ENCODE measurements at places on chromosomes 5 and 9. TPM values are rescaled to one million over a fixed set of nuclear protein-coding genes. Genes with fewer than 3 reads are reported as not detected.

The LIFR gene
- polyA plus RNA-seq = 19.7 TPM

The HAVCR2 gene
- 3.6 TPM for polyA plus RNA-seq

The ZNF169 gene
- polyA plus RNA-seq = 5.7 TPM

The FANCC gene
- 30.7 TPM for polyA plus RNA-seq

The NMUR2 gene
- polyA plus RNA-seq = 3.6 TPM

The SPINK4 gene
- polyA plus RNA-seq = not detected

The GRM6 gene
- 0.29 TPM for polyA plus RNA-seq

The TMEM167A gene
- 47.7 TPM for polyA plus RNA-seq

The PCDHGA8 gene
- polyA plus RNA-seq = 0.15 TPM

The ADAMTS2 gene
- 10.9 TPM for polyA plus RNA-seq

The PCDHB2 gene
- polyA plus RNA-seq = 6.6 TPM

DNA sequence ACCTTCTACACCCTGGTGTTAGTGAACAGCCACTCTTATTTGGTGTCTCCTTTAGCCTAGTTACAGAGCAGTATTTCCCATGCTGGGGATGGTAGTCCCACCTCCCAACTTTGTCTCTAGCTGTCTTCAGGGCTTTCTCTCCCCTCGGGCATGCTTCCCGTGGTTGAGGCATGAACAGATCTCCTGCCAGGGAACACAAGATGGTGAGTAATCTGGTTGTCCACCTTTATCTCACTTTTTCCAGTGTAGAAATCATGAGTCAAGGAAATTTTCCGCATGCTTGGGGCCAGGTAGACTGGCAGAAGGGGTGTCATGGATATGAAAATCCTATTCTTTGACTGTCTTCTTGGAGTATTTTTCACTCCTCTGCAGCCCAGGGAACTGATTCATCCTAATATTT, 532.9 kb downstream of the ANXA1 start:
- DNase-seq = no peak

DNA sequence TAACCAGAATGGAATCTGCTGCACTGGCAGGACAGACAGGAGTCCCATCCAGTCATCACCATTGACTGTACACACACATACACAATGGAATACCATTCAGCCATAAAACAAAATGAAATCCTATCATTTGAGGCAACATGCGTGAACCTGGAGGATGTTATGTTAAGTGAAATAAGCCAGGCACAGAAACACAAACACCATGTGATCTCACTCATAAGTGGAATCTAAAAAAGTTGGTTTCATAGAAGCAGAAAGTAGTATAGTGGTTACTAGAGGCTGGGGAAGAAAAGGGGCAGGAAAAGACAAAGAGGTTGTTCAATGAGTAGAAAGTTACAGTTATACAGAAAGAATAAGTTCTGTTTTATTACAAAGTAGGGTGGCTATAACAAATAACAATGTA, 884.0 kb upstream of the ACO1 start:
- DNase-seq = no peak

DNA sequence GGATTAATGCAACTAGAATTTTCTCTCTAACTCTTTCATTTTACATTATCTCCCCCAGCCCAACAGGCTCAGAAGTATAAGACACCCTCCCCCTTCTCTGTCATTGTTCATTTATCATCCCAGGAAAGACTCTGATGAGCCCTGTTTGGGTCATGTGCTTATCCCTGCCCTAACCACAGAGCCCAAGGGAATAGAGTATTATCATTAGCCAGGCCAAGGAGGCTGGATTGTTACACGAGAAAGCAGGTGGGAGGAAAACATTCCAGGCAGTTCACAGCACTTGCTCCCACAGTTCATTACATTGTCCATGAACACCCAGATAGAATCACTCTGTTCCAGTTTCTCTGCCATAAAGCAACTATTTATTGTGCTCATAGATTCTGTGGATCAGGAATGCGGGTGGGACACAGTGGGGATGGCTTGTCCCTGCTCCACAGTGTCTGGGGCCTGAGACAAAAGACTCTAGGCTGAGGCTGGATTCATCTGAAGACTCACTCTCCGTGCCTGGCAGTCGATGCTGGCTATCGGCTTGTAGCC, 59.5 kb upstream of the TMEM215 start:
- DNase-seq = peak; percentile 21

- DNase-seq = no peak
These were observed 266.1 kb downstream of the NTRK2 start for GRCh38 chr9:84935528-84936117.

DNA sequence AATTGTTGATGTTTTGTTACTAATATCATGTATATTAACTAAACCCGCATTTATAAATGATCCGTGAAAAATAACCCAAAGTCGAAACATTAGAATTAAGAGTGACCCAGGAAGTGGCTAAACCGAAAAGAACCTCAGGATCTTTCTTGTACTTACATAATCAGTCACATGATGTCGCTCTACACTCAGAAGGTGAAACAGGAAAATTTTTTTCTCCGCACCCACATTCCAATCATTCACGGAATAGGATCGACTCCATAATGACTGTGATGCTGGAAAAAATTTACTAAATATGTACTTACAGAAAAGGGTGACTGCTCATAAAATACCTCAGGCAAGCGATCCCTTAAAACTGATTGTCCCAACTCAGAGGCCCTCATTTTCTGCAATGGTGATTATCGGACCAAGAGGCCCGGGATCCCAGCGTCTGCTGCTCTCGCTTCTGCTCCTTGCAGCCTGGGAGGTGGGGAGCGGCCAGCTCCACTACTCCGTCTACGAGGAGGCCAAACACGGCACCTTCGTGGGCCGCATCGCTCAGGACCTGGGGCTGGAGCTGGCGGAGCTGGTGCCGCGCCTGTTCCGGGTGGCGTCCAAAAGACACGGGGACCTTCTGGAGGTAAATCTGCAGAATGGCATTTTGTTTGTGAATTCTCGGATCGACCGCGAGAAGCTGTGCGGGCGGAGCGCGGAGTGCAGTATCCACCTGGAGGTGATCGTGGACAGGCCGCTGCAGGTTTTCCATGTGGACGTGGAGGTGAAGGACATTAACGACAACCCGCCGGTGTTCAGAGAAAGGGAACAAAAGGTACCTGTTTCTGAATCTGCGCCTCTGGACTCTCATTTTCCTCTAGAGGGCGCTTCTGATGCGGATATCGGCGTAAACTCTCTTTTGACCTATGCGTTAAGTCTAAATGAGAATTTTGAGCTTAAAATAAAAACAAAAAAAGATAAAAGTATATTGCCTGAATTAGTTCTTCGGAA, at the start of gene PCDHA12:
Gene PCDHA12 (plus strand): TSS at position 224 of the 981 bp plus-strand sequence. CDS start 165 bp downstream, at position 389.
- DNase-seq = no peak

DNA sequence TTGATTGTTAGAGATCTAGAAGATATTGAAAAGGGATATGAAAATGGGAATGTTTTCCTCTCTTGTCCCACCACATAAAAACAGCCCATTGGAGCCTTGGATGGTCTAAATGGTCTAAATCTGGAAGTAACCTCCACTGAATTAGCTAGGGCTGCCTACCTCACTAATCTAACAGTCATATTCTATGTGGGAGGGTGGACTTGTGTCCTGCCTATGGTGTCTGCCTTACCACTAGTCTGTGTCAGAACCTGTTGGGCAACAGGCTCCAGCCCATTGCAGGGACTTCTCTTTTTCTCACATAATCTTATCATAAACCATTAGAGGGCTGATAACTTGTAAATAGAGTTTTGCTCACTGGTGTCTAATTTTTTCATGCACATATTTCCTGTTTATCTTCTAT, 548.8 kb upstream of the CDH18 start:
- DNase-seq = no peak

DNA sequence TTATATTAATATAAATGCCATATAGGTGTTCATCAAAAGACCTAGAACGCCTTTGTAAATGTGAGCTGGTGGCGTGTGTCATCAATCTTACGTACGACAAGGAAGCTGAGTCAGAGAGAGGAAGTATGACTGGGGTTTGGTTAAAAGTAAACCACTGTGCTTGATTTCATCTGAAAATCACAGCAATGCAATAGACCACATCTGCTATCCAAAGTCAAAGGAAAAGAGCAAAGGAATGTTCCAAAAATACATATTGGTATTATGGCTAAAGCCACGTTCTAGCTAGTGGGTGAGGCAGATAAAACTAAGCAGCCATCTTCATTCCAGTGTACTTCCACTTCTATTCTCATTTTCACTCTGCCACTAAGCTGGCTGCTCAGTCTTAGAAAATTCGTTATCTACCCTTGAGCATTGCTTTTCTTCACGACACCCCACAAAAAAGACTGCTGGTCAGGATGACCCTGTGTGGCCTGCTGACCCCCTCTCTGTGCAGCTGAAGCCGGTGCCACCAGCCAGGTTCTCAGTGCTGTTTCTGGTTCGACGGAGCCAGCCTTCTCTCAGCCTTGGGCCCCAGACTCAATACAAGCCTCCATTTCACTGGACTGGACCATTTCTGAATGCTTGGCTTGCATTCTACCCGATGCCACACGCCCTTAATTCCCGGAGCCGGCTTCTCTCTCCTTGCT, 23.8 kb downstream of the SHC3 start:
- no peak for DNase-seq

DNA sequence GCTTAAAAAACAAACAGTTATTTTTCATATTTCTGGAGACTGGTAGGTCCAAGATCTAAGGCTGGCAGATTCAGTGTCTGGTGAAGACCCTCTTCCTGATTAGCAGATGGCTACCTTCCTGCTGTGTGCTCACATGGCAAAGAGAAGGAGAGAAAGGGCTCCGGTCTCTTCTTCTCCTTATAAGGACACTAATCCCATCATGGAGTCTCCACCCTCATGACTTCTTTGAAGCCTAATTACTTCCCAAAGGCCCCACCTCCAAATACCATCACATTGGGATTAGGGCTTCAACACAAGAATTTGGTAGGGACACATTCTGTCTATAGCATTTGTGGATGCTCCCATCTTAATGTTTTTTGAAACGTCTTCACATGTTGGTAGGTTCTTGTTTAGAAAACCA, 391.1 kb downstream of the TMEM161B start:
- DNase-seq = no peak

- no peak for DNase-seq
These were observed 112.5 kb upstream of the IER5L start for GRCh38 chr9:129290606-129291005.

- no peak for DNase-seq
These were observed 39.9 kb downstream of the ATG10 start for GRCh38 chr5:82011761-82012160.

DNA sequence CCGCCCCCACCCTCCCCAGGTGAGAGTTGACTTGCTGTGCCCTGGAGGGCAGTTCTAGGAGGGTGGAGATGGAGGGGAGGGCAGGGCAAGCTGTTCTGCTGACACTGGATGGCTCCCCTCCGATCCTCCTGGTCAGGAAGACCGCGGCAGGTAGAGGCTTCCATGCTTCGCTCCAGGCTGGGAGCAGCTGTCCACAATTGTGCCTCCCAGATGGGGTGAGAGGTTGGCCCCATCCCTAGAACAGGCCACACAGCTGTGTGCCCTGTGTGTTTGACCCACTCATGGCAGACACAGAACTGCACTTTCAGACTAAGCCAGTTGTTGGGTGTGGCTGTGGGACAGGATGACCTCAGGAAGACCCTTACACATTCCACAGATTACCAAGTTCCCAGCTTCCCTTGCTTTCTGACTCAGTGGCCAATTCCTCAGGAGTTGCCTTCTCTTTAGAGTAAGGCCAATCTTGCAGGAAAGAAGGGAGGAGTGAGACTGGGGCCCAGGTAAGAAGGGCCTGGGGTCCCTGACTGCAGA, 72.1 kb upstream of the HSPA9 start:
- DNase-seq = no peak

DNA sequence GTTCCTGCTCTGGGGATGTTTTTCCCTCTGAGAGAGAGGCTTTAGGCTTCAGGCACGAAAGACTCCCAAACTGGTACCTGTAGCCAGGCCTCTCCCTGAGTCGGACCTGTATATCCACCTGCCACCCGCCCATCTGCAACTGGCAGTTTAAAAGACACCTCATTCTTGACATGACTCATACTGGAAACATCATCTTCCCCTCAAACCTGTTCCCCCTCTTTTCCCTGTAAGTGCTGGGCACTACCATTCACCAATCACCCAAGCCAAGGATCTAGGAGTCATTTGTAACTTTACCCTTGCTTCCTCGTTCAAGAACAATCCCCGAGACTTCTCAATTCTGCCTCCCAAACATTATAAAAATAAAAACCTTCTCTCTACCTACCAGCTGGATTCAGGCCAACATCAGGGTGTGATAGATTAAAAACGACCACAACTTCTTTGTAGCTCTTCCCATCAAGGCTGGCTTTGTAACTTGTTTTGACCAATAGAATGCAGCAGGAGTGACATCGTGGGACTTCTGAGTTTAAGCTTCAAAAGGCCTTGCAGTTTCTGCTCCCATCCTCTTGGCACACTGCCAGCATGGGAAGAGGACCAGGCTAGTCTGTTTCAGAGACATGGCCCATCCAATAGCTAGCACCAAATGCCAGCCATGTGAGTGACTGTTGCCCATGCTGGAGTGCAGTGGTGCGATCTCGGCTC, 1.8 kb upstream of the WDR31 start:
- DNase-seq = no peak

- no peak for DNase-seq
These were observed 407.0 kb downstream of the ENC1 start for GRCh38 chr5:74233571-74233970.

GRCh38 chr5:78576376-78576775, 72.2 kb downstream of the LHFPL2 start:
- peak; percentile 25 for DNase-seq

- no peak for DNase-seq
These were observed 30.7 kb downstream of the AOPEP start for GRCh38 chr9:94757158-94757557.

DNA sequence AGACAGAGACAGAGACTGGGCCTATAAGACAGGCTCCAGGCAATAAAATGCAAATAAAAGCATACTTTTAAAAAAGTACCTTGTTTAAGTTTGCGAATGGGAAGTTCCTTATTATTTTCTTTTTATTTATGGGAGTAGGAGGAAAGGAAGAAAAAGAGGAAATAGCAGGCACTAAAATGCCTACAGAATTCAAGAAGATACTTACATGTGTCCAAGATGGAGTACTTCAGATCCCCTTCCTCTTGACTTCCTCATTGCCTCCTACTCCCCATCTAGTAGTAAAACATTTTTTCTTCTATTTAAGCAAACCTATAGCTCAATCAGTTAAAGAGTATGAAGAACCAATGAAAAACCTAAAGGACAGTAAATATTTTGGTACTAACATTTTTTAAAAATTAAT, 24.8 kb downstream of the GKAP1 start:
- no peak for DNase-seq

- no peak for DNase-seq
These were observed 62.7 kb downstream of the ABLIM3 start for GRCh38 chr5:149203921-149204441.
